Activated T-helper 1 cell treated with anti-CD3 and anti-CD28 coated beads, Interleukin-12 subunit alpha, Interleukin-12 subunit beta, Interleukin-2, Interleukin-4 antibody, amounts not matched to agents 30 ng/mL and 10 ng/mL and 1 ng/mL, durations not matched to agents 14 hours and 24 hours and 36 hours (primary cell): ENCODE measurements at places on chromosomes 7 and 10. TPM values are rescaled to one million over a fixed set of nuclear protein-coding genes. Genes with fewer than 3 reads are reported as not detected.

The WNT8B gene
- 0.10 and 0.24 TPM in 2 replicates for total RNA-seq

The GOT1 gene
- total RNA-seq, result 35.9 and 36.1 TPM in 2 replicates

The TSPAN15 gene
- total RNA-seq, result 1.6 and 2.7 TPM in 2 replicates

The EBLN1 gene
- total RNA-seq, result not detected in 2 replicates

The FAM25G gene
- not detected in 2 replicates for total RNA-seq

The TMEM236 gene
- 0.05 TPM in 1 of 2 replicates, not detected in the other for total RNA-seq

The PTF1A gene
- total RNA-seq, result not detected in 2 replicates

The LRRD1 gene
- not detected in 2 replicates for total RNA-seq

DNA sequence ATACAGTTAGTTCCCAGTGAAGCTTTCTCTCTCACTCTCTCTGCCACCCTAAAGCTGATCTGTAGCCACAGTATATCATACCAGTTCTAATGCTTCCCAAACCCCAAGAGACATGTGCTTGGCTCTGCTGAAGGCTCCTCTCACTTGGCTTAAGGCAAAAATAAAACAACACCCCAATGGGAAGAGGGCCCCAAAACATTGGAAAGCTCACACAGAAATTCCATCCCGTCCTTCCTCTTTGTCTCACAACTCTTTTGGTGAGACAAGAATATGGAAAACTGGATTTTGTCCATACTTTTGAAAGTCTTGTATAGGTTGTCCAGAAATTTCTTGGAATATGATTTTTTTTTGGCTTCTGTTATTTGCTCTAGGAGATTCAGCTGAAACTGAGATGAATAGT is 56.1 kb upstream of the WNT16 start:
- H3K36me3 ChIP-seq, result no peaks in the 10 kb centered on the region
- H3K4me1 ChIP-seq, result peaks cover under 1% of the 10 kb centered on the region
- DNase-seq, result no peak
- H3K4me3 ChIP-seq, result no peak overlapping the region

- H3K36me3 ChIP-seq, result no peaks in the 10 kb centered on the region
- no peaks in the 10 kb centered on the region for H3K4me1 ChIP-seq
- H3K27ac ChIP-seq, result no peak overlapping the region
- H3K27me3 ChIP-seq, result peaks cover 6% of the 10 kb centered on the region
Measured at GRCh38 chr7:121109145-121109544, 120.6 kb downstream of the CPED1 start.

DNA sequence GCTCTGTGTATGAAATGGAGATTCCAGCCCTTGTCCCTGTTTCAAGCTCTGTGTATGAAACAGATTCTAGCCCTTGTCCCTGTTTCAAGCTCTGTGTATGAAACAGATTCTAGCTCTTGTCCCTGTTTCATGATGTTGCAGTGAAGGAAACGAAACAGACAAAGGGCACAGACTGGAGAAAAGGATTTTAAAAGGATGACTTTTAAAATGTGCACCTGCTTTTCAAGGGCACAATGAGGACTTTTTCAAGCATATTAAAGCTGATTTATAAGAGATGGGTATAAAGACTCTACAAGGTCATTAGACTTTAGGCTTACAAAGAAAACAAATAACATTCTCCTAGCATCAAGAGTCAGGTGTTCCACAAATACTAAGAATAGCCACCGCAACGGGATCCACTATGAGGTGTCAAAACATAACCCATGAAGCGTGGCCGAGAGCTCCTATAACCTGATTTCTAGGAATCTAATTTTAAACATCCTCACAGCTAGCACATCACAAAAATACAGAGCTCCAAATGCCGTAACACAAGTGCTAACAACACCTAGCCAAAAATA is 29.0 kb downstream of the DIP2C start:
- H3K27ac ChIP-seq, result no peak overlapping the region
- no peaks in the 10 kb centered on the region for H3K36me3 ChIP-seq
- H3K27me3 ChIP-seq, result peaks cover 2% of the 10 kb centered on the region
- no peaks in the 10 kb centered on the region for H3K4me1 ChIP-seq

GRCh38 chr10:17062493-17062892 is 67.1 kb downstream of the CUBN start:
- peaks cover 36% of the 10 kb centered on the region for H3K4me1 ChIP-seq
- no peak for DNase-seq
- no peak overlapping the region for H3K27ac ChIP-seq

GRCh38 chr7:131455001-131455400 is 101.4 kb downstream of the PODXL start:
- H3K4me3 ChIP-seq, result no peak overlapping the region
- H3K36me3 ChIP-seq, result peaks cover 21% of the 10 kb centered on the region
- H3K27ac ChIP-seq, result no peak overlapping the region
- H3K4me1 ChIP-seq, result no peaks in the 10 kb centered on the region

DNA sequence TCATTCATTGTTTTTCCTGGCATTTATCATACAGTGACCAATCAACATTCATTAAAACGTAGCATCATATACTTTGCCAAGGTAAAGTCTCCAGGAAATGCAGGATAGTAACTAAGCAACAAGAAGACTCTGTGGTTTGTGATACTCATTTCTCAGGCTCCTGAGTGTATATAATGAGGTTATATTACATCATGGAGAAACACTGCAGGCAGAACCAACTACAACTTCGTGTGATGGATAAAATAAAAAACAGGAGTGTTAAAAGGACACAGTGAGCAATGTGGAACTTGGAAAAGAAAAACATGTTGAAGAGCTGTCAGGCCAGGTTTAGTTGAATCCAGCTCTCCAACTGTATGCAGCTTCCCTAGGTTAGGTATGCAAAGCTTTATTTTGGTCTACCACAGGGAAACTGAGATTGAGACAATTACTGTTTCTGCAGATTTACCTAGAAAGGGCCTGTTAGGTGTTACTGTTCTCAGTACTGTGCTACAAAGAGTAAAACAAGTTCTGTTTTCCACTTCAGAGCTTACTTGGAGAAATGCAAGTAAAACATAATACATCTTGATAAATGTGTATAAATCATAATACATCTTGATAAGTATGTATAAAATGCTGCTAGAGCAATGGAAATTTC is 7.8 kb upstream of the CCNY start:
- H3K27me3 ChIP-seq, result no peaks in the 10 kb centered on the region
- peaks cover 44% of the 10 kb centered on the region for H3K4me1 ChIP-seq
- DNase-seq, result no peak
- peak overlapping the region; percentile 17 for H3K4me3 ChIP-seq
- H3K36me3 ChIP-seq, result peaks cover 15% of the 10 kb centered on the region

- H3K27me3 ChIP-seq, result no peaks in the 10 kb centered on the region
- H3K36me3 ChIP-seq, result no peaks in the 10 kb centered on the region
- no peaks in the 10 kb centered on the region for H3K4me1 ChIP-seq
- H3K4me3 ChIP-seq, result no peak overlapping the region
- no peak for DNase-seq
Measured at GRCh38 chr7:70756789-70757188, 375.2 kb upstream of the GALNT17 start.

DNA sequence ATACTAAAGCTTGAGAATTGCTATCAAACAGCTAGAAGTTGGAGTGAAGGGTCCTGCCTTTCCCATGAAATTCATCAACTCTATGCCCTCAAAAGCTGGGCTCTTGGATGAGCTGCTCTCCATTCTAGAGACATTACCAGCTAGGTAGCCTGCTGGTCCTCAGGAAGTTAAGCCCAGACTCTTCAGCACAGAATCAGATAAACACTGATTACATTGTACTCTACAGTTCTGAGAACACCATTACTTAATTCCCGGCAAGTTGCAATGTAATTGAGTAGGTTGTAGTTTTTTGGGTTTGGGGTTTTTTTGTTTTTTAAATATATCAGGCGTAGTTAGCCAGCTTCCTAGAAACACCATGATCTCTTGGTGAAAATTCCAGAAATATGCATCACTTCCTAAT is 84.1 kb upstream of the PIK3CG start:
- H3K27me3 ChIP-seq, result peaks cover 5% of the 10 kb centered on the region
- H3K4me1 ChIP-seq, result peaks cover 7% of the 10 kb centered on the region
- no peak for DNase-seq
- H3K27ac ChIP-seq, result no peak overlapping the region
- peaks cover 3% of the 10 kb centered on the region for H3K36me3 ChIP-seq
- no peak overlapping the region for H3K4me3 ChIP-seq

- H3K4me3 ChIP-seq, result no peak overlapping the region
- H3K4me1 ChIP-seq, result peaks cover 25% of the 10 kb centered on the region
- peaks cover 3% of the 10 kb centered on the region for H3K36me3 ChIP-seq
- no peak for DNase-seq
- no peak overlapping the region for H3K27ac ChIP-seq
Measured at GRCh38 chr10:28681291-28681763, 4.0 kb downstream of the BAMBI start.

GRCh38 chr10:35567951-35568350 is 37.2 kb upstream of the GJD4 start:
- H3K4me1 ChIP-seq, result no peaks in the 10 kb centered on the region
- H3K27me3 ChIP-seq, result no peaks in the 10 kb centered on the region
- no peak overlapping the region for H3K4me3 ChIP-seq
- H3K36me3 ChIP-seq, result peaks cover 15% of the 10 kb centered on the region
- H3K27ac ChIP-seq, result no peak overlapping the region

DNA sequence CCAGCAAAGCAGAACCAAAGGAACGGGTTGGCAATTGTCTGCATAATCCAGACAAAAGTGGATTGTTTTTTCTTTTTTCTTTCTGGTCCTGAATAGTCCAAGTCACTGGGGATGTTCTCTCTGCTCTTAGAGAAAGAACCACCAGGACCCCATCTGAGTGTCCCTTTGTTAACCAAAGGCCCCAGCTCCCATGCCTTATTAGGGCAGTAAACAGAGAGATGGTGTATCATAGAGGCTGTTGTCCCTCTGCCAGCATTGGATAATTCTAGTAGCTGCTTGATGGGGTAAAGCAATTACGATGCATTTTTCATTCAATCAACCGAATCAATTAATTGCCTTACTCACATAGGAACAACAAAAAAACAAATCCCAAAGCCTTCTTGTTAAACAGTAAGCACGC is 213.0 kb downstream of the BUB3 start:
- DNase-seq, result no peak
- no peak overlapping the region for H3K4me3 ChIP-seq
- no peaks in the 10 kb centered on the region for H3K4me1 ChIP-seq
- no peak overlapping the region for H3K27ac ChIP-seq
- H3K36me3 ChIP-seq, result no peaks in the 10 kb centered on the region

GRCh38 chr7:76302347-76303201 is at the start of gene HSPB1:
TSS of gene HSPB1 (plus strand) at chr7:76302673. CDS start at chr7:76302713, 40 bp downstream.
- H3K27ac ChIP-seq, result peak within 1 kb of the TSS; percentile 90
- H3K36me3 ChIP-seq, result peaks cover 4% of the 10 kb centered on the region
- peaks cover 17% of the 10 kb centered on the region for H3K4me1 ChIP-seq
- H3K4me3 ChIP-seq, result peak within 1 kb of the TSS; percentile 89
- DNase-seq, result peak; percentile 34

GRCh38 chr7:27965650-27966049 is 214.9 kb downstream of the JAZF1 start:
- no peaks in the 10 kb centered on the region for H3K36me3 ChIP-seq
- H3K4me3 ChIP-seq, result no peak overlapping the region
- no peak for DNase-seq
- H3K4me1 ChIP-seq, result no peaks in the 10 kb centered on the region

- H3K27me3 ChIP-seq, result peaks cover 10% of the 10 kb centered on the region
- no peak overlapping the region for H3K27ac ChIP-seq
- H3K4me3 ChIP-seq, result no peak overlapping the region
- H3K36me3 ChIP-seq, result no peaks in the 10 kb centered on the region
- H3K4me1 ChIP-seq, result no peaks in the 10 kb centered on the region
Measured at GRCh38 chr10:123062726-123063125, 53.9 kb downstream of the ACADSB start.

DNA sequence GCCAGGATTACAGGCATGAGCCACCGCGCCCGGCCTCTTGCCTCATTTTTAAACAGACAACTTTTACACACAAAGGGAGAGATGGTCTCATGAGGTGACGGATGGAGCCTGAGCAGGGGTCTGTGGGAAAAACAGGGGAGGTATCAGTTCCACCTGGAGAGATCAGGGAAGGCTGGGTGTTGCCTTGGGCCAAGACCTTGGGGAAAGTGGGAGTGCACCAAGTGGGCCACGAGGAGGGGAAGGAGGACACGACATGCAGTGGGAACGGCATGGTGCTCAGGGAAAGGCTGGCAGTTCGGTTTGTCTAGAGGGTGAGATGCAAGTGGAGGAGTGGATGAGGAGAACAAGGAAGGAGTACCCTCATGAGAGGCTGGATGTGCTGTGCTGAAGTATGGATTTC is 8.9 kb upstream of the ZNF777 start:
- H3K36me3 ChIP-seq, result peaks cover 26% of the 10 kb centered on the region
- no peak overlapping the region for H3K4me3 ChIP-seq
- no peak for DNase-seq

GRCh38 chr7:16171928-16172327 is 249.4 kb downstream of the CRPPA start:
- H3K27me3 ChIP-seq, result no peaks in the 10 kb centered on the region
- H3K4me1 ChIP-seq, result no peaks in the 10 kb centered on the region
- no peak overlapping the region for H3K4me3 ChIP-seq
- DNase-seq, result no peak
- H3K27ac ChIP-seq, result no peak overlapping the region

GRCh38 chr10:13608246-13608853 is 21.6 kb downstream of the PRPF18 start:
- H3K4me1 ChIP-seq, result no peaks in the 10 kb centered on the region
- H3K36me3 ChIP-seq, result peaks cover 27% of the 10 kb centered on the region
- no peaks in the 10 kb centered on the region for H3K27me3 ChIP-seq
- H3K4me3 ChIP-seq, result no peak overlapping the region
- DNase-seq, result no peak
- no peak overlapping the region for H3K27ac ChIP-seq

DNA sequence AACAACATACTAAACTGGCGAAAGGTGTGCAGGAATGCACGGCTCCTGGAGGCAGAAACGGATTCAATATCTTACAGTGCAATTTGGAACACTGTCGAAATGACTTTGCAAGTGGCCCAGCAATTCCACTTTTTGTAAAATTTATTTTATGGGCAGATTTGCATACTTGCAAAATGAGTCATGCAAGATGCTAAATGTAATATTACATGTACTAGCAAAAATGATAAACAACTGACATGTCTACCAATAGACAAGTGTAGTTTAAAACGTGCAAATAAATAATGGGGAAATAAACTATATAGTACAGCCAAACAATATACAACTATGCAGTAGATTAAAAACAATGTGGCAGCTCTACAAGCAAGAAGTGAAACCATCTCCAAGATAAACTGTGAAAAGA is 97.7 kb downstream of the ARHGAP12 start:
- peaks cover 4% of the 10 kb centered on the region for H3K36me3 ChIP-seq
- no peak for DNase-seq
- H3K4me1 ChIP-seq, result no peaks in the 10 kb centered on the region
- no peak overlapping the region for H3K27ac ChIP-seq
- H3K27me3 ChIP-seq, result no peaks in the 10 kb centered on the region

- peaks cover 86% of the 10 kb centered on the region for H3K4me1 ChIP-seq
- peaks cover 18% of the 10 kb centered on the region for H3K36me3 ChIP-seq
- H3K4me3 ChIP-seq, result peak overlapping the region; percentile 71
- H3K27me3 ChIP-seq, result no peaks in the 10 kb centered on the region
Measured at GRCh38 chr10:73865459-73866442, 8.6 kb downstream of the CAMK2G start.

DNA sequence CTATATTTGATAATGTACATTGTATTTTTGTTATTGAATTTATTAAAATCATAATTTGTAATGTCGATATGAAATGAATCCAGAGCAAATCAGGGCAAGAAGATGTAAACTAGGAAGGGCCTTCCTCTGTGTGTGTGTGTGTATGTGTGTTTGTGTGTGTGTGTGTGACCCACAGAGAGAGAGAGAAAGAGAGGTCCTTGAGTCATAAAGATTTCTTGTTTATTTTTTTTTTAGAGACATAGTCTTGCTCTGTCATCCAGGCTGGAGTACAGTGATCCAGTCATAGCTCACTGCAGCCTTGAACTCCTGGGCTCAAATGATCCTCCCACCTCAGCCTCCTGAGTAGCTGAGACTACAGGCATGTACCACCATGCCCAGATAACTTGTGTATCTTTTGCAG is 50.7 kb downstream of the INPP5F start:
- peaks cover 8% of the 10 kb centered on the region for H3K4me1 ChIP-seq
- H3K36me3 ChIP-seq, result peaks cover 2% of the 10 kb centered on the region
- H3K27me3 ChIP-seq, result no peaks in the 10 kb centered on the region
- H3K4me3 ChIP-seq, result no peak overlapping the region
